ENCODE measurements at places on chromosomes 3 and 15.

DNA sequence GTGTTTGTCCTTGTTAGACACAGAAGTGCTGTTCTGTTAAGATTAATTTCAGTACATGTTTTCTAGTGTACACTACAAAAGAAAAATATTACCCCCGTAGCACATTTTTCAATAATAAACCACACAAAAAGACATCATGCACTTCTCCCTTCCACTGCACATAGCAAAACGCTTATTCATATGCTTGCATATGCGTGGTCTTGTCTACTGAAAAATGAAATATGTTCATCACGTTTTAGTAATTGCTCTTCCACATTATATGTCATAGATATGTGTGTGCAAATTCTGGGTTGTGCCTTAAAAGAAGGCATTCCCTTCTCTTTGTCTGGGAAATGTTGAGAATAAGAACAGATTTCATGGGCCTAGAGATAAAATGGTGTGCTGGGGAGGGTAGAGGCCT, 353.9 kb downstream of the NSUN3 start:
- no peak for DNase-seq

GRCh38 chr3:46168583-46169345, 39.3 kb downstream of the CCR1 start:
- DNase-seq: no peak

DNA sequence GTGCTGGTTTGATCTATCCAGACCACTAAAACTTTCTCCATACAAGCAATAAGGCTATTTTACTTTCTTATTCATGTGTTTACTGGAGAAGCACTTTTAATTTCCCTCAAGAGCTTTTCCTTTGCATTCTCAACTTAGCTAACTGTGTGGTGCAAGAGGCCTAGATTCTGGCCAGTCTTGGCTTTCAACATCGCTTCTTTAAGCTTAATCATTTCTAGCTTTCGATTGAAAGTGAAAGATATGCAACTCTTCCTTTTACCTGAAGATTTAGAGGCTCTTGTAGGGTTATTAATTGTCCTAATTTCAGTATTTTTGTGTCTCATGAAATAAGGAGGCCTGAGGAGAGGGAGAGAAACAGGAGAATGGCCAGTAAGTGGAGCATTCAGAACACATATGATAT, 234.8 kb upstream of the GADL1 start:
- DNase-seq: no peak

DNA sequence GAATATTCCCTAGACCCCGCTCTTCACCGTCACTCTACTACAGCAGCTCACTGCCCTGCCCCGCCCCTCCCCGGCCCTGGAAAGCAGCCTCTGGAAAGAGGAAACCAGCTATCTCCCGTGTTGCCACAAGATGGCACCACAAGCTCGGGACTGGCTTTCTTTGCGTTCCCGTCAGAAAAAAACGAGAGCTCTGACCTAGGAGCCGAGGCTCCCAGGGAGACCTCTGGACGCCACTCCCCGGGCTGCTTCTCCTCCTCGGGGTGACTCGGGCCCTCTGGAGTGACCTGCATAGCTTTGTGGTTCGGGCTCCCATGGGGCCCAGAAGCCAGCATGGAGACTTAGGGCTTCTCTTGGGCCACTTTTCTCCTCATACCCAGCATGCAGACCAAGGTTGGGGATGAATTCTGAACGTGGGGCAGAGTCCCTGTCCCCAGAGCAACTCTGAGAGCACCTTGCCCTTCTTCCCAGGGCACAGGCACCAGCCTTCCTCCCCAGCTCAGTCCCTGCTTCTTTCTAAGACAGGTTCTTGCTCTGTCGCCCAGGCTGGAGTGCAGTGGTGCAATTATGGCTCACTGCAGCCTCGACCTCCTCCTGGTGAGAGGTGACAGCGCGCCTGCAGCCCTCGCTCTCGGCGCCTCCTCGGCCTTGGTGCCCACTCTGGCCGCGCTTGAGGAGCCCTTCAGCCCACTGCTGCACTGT, 19.0 kb downstream of the STOML1 start:
- DNase-seq: peak; percentile 76

DNA sequence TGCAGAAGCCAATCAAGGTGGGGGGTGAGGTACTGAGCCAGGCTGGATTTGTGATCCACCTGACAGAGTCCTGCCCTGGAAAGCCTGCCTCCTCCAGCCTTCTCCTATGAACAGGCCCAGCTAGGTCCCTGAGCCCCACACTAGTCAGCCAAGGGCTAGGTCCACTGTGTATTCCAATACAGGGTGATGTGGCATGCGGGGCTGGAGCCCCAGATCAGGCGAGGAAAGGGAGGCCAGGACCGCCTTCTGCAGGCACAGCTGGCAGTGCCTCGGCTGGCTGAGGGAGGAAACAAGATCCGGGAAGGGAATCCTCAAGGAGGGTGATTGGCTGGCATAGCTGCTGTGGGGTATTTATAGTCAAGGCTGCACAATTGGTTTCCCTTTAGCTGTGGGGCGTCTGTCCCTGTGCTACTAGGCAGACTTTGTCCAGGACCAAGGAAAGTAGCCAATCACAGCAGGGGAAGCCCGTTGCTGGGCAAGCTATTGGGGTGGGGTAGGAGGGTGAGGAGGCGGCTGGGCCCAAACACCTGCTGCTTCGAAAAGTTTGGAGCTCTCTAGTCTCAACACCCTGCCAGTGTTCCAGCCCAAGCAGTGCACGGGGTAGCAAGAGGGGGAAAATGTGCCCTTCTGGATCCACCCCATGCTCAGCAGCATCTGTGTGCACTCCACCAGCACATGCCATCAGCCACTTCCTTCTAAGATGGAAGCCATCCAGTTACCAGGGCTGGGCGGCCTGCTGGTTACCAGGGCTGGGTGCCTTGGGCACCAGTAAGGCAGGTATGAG, 5.9 kb downstream of the KY start:
- DNase-seq: no peak

- no peak for DNase-seq
These were observed 683 bp upstream of the CACNA2D3 start for GRCh38 chr3:54121414-54122323.

- DNase-seq: no peak
These were observed 609.0 kb downstream of the ZNF385D start for GRCh38 chr3:21142031-21142430.

- no peak for DNase-seq
These were observed 21.9 kb downstream of the NRROS start for GRCh38 chr3:196661400-196661799.
